ENCODE measurements at places on chromosomes 6 and 20.

DNA sequence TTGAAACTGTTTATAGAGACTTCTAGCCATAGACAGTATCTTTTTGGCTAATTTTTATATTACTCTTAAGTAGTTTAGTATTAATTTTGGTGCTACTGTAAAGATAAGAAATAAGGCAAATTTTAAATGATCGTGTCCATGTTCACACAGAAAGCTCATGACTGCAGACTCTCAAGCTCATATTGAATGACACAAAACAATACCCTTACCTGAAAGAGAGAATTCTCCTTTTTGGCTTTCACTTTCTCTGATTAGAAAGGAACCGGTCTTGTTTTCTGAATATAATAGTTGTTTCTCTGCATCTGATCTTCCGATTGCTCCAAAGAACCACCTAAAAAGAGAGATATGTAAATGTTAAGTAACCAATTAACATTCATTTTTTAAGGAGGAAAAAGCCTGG is 57.0 kb downstream of the FRK start:
- DNase-seq, result no peak

DNA sequence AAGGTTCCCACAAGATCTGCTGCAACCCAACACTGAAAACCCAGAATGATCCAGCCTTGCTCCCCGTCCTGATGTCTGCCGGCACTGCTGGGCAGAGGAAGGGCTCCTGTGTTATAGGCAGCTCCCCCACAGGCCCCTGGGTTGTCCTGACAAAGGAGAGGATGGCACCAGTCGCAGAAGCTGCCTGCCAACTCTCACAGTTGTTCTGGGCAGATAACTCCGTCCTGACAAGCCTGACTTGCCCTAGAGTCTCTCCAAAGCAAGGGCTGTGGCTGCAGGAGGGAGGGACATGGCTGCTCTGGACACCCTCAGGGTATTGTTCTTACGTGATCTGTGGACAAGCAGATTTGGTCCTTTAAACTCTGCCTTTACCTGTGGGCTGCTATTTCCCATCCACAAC is 243.8 kb downstream of the CDH26 start:
- no peak for DNase-seq

DNA sequence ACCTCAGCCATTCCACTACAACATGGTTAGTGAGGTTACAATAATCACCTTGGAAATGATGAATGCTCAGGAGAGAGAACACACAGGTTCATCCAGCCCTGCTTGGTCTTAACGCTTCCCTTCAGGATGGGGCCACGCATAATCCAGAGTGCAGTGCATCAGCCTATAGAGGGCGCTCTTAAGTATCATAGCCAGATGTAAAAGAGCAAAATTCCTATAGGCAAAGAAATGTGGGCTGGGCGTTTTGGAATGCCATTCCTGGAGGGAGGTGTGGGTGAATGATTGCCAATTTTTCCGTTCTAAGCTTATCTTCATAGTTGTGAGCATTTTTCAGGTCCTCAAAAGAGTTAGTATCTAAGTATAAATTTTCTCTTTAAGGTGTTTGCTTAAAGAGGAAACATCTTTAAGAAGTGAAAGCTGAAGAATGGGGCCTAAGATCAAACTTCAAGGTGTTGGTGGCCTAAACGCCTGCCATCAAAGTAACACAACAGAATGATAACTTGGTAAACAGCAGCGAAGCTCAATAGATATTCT is 1.8 kb downstream of the RIPOR2 start:
- DNase-seq, result no peak

GRCh38 chr20:46401478-46401860 is 4.9 kb downstream of the ELMO2 start:
- no peak for DNase-seq

GRCh38 chr6:40586369-40587201 is 579 bp downstream of the LRFN2 start:
- no peak for DNase-seq
